ENCODE measurements at places on chromosomes 3 and 15.

DNA sequence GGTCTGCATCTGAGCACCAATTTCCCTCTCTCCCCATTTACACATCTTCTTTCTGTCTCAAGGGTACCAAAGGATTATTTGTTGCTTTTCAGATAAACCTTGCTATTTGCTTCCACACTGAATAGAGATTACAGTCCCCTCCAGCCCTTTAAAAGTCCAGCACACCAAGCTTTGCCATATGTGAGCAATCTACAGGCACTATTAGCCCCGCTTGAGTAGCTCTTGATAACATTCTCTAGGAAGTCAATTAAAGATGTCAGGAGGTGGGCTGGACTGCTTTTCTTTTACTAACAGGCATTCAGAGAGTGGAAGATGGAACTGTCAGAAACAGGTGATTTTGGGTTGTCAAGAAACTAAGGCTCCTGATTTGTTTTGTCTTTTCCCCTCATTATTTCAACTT is 417.0 kb downstream of the ROBO2 start:
- no peak for DNase-seq

- DNase-seq, result no peak
These were observed 43.7 kb downstream of the FEM1B start for GRCh38 chr15:68321229-68321628.

DNA sequence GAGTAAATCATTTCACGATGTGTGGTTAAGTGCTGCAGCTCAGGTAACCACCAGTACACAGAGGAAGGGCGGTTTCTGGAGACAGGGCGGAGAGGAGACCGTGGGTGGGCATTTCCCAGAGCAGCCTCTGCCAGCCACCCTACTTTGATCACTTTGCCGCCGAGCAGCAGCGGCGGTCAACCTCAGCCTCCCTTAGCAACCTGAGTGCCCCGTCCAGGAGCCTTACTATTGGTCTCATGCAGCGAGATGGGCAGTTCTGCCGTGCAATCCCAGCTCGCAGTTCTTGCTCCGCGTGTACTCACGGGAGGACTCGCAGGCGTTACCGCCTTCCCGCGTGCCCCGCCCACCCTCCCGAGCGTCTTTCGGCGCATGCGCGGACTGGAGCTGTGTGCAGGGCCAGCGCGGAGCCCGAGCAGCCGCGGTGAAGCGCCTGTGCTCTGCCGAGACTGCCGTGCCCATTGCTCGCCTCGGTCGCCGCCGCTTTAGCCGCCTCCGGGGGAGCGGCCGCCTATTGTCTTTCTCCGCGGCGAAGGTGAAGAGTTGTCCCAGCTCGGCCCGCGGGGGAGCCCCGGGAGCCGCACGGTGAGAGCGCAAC is at the start of gene AKAP13:
AKAP13 (plus strand) TSS at position 387 of the 595 bp plus-strand sequence. CDS start 105,118 bp downstream, outside the sequence.
- peak; percentile 97 for DNase-seq

DNA sequence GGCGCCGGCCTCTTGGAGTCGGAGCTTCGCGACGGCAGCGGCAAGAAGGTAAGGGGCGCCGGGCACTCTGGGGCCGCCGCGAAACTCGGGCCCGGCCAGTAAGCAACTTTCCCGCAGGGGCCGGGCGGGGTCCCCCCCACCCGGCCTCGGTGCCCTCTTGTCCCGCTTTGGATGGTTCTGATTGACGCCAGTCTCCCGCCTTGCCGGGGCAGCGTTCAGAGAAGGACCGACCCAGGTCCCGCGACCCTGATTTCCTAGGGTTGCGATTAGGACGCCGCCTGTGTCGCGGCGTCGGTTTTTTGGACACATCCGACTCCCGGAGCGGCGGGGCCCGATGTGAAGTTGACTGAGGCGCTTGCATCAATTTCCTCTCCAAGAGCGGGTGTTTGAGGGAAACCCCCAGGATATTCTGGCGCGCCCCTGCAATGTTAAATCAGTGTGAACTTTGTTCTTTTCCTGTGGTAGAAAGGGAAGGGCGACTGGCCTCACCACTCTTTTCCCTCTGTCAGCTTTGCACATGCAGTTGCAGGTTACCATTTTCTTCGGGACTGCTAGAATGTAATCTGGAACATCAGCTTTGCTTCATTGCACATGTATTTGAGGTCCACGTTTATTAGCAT is 755 bp downstream of the PDE8A start:
- DNase-seq, result peak; percentile 52

- DNase-seq, result no peak
These were observed 110.5 kb downstream of the EPHB1 start for GRCh38 chr3:134905647-134905935.

GRCh38 chr3:126773783-126774182 is 69.7 kb downstream of the CHCHD6 start:
- DNase-seq, result no peak

DNA sequence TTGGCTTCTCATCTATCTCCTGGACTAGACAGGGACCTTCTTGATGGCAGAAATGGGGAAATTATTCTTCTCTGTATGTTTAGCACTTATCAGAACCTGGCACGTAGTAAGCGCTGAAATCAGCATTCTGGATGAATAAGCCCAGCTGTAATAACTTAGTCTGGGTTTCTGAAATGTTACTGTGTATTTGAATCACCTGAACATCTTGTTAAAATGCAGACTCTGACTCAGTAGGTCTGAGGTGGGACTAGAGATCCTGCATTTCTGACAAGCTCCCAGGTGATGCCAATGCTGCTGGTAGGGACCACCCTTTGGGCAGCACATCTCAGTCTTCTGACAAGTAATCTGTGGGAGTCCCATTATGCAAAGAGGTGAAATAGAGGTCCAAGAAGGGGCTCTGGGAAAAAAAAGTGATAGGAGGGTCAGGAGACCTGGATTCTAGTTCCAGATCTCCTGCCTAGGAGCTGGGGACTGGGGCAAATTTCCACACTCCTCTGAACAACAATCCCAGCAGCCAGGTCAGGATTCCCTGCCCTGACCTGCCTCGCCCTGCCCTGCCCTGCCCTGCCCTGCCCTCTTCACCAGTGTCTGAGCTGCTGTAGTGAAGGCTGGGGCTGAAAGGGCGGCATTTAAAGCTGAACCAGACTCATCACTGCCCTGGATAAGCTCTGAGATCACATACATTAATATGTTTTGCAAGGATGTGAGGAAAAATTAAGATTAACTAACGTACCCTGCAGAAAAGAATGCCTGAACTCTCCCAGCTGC is 17.2 kb upstream of the SLC6A11 start:
- no peak for DNase-seq

DNA sequence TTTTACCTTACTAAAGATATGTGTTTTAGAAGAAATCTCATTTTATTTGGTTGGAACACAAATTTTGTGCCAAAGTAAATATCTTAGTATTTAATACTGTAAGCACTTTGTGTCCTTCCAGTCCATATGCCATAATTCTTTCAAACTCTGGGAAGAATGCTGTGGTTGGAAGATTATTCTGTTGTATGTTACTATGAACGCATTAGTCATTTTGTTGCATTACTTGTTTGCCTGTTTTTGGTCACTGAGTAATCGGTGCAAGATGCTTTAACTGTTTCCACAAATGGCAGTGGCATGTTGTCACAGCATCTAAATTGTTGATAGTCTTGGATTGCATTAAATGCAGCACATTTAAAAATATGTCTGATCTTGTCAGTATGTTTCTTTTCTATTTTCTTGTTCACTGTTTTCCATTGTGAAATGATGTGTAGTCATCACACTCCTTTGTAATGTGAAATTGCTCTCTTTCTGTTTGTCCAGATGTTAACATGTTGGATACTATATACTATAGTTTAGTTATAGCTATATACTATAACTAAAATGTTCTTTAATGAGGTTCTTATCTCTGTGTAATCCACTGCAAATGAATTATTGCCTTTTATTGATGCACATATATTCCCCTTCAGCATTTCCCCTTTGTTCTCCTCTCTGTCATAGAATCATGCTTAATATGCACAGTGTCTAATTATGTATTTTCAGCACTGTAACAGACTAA is 89.9 kb upstream of the FLNB start:
- no peak for DNase-seq

- no peak for DNase-seq
These were observed 174.0 kb downstream of the RAB11A start for GRCh38 chr15:66043264-66043663.

DNA sequence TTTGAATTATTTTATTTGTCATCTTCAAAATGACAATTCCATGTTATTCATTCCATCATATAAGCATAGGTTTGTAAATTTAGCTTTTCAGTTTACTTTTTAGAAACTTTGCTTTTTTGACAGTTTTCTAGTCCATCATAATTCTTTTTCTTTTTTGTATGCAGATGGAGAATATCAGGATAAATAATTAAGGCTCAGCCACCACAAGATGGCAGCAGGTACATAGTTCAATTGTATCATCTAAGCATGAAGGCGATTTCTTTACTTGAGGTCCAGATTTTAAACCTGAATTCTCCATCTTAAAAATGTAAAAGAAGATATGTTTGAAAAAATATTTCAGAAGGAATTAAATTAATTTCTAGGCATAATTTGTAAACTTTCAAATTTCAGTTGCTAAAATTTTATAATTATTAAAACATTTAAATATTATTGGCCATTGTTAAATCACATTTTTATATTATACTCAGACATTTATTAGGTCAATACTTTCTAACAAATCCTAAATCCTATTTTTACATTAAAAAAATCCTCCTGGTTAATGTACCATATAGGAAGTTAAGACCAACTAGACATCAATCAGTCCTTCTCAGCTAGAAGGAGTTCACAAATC is 15.1 kb downstream of the PLSCR5 start:
- peak; percentile 39 for DNase-seq

DNA sequence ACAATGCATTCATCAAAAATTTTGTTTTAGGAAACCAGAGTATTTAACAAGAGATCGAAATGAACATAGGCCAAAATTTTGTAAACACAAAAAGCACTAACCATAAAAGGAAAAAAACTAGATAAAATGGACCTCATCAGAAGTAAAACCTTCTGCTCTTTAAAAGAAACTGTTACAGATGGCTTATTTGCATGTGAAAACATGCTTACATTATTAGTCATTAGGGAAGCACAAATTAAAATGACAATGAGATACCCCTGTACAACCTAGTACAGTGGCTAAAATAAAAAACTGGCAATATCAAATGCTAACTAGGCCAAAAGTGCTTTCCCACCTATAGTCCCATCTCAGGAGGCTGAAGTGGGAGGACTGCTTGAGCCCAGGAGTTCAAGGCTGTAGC is 19.3 kb downstream of the UBR1 start:
- DNase-seq, result no peak

- DNase-seq, result no peak
These were observed 105.0 kb downstream of the NFKBIZ start for GRCh38 chr3:101954361-101954760.

DNA sequence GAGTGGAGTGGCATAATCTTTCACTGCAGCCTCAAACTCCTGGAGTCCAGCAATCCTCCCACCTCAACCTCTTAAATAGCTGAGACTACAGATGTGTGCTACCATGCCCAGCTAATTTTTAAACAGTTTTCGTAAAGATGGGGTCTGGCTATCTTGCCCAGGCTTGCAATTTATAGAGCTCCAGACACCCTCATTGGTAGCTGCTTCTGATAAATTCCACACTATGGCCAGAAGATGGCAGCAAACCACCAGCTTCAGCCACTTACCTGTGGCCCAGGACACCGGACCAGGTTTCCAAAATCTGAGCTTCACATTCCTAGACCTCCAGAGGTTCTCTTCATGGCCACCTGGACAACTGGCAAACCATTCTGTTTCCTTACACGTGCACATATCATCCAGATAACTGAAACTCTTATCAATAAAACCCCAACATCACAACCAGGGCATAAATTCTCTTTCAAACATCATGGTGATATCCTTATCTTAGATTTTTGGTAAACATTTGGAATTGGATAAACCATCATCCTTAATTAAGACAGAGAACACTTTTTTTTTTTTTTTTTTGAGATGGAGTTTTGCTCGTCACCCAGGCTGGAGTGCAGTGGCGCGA is 28.9 kb downstream of the FBXW12 start:
- DNase-seq, result peak; percentile 77

DNA sequence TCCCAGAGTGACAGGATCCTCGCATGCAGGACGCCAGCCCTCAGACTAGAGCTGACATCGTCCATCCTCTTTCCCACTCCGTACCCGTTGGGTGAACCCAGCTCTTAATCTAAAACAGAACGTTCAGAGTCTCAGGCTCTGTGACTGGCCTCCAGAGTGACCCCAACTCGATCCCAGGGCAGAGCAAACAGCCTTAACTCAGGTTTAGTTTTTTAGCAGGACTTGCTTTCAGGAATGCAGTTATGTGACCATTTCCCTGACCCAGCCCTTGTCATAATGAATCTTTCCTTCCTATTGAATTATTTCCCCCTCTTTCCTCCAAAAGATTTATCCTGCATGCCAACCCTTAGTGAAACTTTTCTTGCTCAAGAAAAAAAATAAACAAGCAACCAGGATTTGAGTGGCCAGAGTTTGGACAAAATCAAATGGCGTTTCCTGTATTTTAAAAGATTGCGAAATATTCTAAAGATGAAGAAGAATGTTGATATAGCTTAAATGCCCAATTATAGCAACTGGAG is 47.8 kb upstream of the RARB start:
- no peak for DNase-seq

DNA sequence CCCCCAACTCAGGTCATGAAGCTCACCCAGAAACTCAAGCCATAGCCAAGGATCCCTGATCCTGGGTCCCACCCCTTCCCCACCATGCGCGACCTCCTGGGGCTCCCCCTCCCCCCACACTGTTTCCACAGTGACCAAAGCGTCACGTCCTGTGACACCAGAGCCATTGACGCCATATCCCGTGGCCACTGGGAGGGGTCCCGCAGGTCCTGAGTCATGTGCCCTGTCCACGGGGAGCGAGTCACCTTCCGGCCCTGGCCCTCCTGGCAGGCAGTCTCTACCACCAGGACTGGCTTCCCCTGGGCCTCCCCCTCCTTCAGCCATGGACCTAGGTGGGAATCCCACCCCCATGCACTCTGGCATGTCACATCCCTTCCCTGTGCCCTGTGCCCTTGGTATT is 15.6 kb downstream of the SEMA3F start:
- DNase-seq, result no peak

DNA sequence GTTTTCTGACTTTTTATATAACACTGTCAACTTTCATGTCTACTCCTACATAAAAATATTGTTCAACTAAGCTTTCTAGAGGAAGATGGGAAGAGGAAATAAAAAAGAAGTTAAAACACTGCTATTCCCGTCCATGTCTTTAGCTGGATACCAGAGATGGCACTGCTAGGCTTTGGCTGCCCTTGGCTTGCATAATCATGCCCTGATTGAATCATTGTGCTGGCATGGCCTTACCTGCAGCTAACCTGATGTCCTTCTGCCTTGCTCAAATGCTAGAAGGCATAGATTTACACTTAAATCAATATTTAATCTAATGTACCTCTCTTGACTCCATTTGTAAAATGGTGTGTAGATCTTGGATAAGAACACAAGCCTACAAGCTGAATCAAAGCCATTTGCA is 539.7 kb upstream of the IL12A start:
- no peak for DNase-seq

GRCh38 chr3:98114264-98114663 is 16.3 kb upstream of the OR5H1 start:
- DNase-seq, result no peak

DNA sequence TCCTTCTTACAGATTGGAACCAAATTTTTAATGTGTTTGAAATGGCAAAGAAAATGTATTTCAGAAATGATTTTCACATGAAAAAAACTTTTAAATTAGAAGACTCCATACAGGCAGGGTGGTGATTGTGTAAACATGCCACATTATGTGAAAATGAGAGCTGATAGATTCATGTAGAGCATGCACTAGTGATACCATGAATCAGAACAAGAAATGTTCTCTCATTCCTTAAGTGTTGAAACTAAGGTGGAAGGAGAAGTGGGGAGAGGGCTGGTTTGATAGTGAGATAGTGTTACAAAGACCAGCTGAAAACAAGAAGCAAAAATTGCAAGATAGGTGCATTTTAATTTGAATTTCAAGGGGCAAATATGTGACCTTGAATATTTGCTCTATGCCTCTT is 100.3 kb downstream of the CCNL1 start:
- DNase-seq, result no peak

GRCh38 chr3:64351713-64352638 is 126.7 kb upstream of the PRICKLE2 start:
- no peak for DNase-seq
